ENCODE measurements at places on chromosomes 13 and 19. TPM values are rescaled to one million over a fixed set of nuclear protein-coding genes. Genes with fewer than 3 reads are reported as not detected.

Gene PPM1N
- 0.36 TPM for polyA plus RNA-seq

GRCh38 chr13:75666646-75667351 is 30.7 kb downstream of the LMO7 start:
- no peak for DNase-seq

DNA sequence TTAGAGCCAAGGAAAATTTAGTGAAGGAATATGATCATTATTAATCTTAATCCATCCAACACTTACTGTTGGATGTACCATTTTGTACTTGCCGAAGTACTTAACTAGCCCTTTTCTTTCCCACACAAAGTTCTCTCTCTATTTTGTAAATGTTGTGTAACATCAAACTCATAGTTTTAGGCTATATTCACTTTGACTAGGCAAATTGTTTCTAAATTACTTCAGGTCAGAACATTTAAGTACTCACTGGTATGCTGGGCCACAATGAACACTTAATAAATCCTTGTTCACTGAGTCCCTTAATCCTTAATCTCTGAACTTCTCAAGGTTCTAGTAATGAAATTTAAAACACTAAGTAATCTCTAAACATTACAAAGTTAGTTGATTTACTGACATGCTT is 49.3 kb upstream of the EEF1AKMT1 start:
- DNase-seq: no peak

DNA sequence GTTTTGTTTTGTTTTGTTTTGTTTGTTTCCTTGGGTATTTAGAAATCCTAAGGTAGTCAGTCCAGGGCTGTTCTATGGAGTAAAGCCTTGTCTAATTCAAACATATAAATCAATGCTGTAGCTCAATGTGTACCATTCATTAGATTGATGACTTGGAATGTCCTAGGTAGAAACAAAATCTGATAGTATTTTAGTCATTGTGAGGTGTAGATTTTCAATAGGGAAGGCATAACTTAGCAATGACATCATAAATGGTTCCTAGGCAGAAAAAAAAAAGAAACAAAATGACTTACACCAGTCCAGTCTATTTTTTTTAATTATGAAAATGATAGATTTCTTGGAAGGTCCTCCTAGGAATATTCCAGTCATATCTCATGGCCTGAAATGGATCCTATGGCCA is 189.9 kb downstream of the SPRY2 start:
- DNase-seq: no peak

Gene RASGRP4
- 3.2 TPM for polyA plus RNA-seq

Gene TUBB4A
- polyA plus RNA-seq: 3.6 TPM

Gene ZNF682
- 19.9 TPM for polyA plus RNA-seq

Gene SMAD9
- 32.4 TPM for polyA plus RNA-seq

Gene PRSS57
- 0.26 TPM for polyA plus RNA-seq

Gene CPAMD8
- 60.4 TPM for polyA plus RNA-seq

Gene ZNF547
- polyA plus RNA-seq: 6.2 TPM

Gene GGN
- 0.24 TPM for polyA plus RNA-seq

- DNase-seq: no peak
These were observed 1210.1 kb downstream of the DIAPH3 start for GRCh38 chr13:58953638-58954037.

Gene FAM216B
- 1.9 TPM for polyA plus RNA-seq

DNA sequence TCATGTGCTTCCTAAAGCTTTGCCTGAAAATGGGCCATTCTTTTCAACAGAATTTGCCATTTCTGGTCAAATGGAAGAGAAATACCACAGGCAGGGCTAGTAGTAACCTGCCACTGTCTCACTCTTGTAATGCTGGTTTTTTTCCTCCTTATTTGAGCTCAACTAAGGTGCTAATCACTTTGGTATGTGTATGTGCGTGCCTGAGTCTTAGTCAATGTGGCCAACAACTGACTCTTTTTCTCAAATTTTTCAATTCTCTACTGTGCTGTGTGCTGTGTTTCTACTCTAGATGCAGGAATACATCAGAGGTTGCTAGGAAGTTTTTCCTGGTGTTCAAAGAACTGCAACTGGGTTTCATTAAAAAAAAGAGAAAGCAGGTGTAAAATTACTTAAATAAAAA is 870.2 kb downstream of the EFNB2 start:
- DNase-seq: no peak
